ENCODE measurements at places on chromosomes 11 and 22.

GRCh38 chr11:19829109-19829837 lies 116.6 kb downstream of the NAV2 start:
- DNase-seq: no peak

GRCh38 chr11:117009905-117010605 lies 88.2 kb downstream of the SIK3 start:
- DNase-seq: no peak

DNA sequence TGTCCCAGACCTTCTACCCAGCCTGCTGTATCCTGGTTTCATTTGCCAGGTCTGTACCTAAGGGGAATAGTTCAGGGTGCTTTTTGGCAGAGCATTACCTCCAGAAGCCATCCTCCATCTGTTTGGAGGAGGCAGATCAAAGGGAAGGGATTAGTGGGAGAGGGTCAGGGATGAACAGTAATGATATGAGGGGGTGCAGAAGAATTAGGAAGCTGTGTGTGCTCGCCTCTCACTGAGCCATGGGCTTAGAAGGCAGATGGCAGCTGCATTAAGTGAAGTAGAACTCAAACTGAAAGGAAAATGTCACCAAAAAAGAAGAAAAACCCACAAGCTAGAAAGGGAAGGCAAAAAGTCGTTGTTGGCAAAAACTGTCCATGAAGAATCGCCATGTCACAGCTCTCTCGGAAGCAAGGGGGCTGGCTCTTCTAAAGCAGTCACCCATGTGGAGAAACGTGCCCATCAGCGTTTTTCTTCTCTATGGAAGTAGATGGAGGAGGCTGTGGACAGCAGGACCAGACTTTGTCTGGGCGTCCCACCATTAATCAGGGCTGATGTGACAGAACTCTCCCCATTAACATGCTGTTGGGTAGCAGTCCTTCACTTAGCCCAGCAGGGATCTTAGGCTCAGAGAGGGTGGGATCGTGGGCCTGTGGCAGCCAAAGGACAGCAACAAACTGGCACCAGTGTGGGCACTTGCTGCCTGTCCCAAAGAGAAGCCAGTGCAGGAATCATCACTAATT lies 46.8 kb downstream of the CEP164 start:
- DNase-seq: no peak

GRCh38 chr11:118544647-118545010 lies 13.6 kb downstream of the TMEM25 start:
- no peak for DNase-seq

GRCh38 chr22:45001653-45002052 lies 8.2 kb downstream of the PHF21B start:
- no peak for DNase-seq

DNA sequence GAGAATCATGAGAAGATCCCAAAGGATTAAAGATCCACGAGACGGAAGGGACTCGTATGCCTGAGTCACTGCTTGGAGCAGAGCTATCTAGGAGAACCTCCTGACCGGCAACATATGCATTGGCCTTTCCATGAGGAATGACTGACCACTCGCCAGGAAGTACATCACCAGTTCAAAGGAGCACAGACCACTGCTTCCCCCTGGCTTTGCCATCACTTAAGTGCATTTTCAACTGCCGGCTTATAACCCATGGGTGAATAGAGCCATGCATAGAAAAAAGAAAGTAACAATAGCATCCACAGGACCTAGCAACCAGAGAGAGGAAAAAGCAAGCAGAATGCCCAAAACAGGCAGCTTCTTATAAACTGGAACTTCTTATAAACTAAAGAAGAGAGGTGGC lies 98.3 kb upstream of the ZC3H12C start:
- no peak for DNase-seq

- no peak for DNase-seq
These were observed 2.1 kb upstream of the CARD10 start for GRCh38 chr22:37521236-37521739.

DNA sequence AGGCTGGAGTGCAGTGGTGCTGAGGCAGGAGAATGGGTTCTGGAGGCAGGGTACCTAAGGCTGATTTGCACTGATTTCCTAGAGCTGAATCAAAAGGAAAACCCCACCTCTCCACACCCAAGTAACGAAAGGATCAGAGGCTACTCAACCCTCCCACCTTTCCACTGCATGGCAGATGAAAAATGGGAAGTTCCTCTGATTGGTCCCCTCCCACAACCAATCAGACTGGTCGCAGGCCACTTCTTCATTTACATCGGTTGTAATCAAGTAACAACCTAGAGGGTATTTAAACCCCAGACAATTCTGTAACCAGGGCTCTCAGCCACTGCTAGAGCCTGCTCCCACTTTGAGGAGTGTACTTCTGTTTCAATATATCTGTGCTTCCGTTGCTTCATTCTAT lies 18.6 kb upstream of the PARVB start:
- no peak for DNase-seq

GRCh38 chr11:10973416-10973815 lies 115.6 kb upstream of the ZBED5 start:
- DNase-seq: no peak

GRCh38 chr11:100316952-100317351 lies 370.1 kb upstream of the ARHGAP42 start:
- DNase-seq: no peak

DNA sequence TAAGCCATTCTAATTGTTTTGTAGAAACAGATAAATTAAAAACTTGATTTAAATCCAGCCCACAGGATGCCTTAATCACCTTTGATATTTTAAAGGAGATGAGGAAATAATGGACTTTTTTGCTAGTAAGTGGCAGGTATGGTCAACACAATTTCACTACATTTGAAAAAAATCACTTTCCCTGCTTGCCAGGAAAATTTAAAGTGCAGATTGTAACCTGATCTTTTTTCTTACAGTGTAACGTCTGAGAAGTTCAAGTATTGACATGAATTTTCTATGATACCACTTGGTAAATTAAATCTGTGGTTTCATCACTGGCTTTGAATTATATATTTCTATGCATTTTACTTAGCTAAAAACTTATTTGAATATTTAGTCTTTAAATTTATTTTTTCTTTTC lies 65.3 kb downstream of the ARHGEF12 start:
- DNase-seq: no peak

- no peak for DNase-seq
These were observed 69.2 kb upstream of the OR9G4 start for GRCh38 chr11:56817661-56818060.

DNA sequence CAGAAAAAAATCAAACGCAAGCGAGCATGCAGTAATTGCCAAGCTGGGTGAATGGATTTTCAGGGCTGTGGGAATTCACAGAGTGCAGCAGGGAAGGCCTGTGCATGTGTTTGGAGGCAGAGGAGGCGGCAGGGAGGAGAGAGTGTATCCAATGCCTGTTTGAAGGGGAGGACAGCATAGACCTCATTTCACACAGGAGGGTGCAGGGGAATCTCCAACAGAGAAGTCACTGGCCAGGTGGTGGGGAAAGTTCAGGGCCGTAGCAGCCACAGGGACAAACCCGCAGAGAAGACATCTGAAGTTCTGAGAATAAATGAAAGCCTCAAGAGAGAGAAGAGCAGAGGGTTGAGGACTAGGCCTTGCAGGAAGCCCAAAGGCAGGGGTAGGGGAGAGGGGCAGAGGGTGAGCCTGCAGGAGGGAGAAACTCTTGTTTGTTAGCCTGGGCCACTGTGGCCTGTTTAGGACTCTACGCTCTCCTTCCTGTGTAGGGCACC lies 19.2 kb upstream of the KDM2A start:
- DNase-seq: no peak

DNA sequence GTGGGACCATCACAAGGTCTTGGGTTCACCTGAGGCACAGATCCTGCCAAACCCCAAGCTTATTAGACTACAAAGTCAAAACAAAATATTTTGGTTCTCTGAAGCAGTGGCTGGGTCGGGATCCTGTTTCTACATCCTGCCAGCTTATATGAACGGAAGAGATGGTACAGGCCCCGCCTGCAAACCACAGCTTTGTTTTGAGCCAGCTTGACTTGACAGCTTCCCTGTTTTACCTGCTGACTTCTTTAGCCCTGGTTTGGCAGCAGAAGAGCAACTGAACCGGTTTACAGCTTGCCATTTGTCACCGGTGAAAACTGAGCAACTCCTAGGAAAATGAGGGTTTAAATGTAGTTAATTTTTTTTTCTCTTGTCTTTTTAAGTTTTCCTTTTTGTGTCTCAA lies 11.4 kb downstream of the PACS1 start:
- DNase-seq: peak; percentile 53

DNA sequence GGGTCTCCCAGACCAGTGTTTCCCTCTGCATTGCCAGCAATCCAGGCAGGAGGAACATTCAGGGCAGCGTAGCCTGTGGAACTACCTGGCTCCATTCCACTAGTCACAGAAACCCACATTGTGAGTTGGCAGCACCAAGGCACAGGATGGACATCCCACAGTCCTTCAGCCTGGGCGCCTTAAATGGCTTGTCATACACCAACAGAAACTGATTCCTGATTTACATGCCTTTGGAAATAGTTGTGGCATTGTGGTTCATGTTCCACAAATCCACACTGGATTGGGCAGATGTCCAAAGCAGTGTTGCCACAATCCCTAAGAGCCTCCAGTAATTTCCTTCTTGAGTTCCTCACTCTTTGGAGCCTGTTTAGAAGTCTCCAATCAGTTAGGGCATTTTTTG lies 225.6 kb downstream of the BLID start:
- no peak for DNase-seq

GRCh38 chr22:43310798-43311197 lies 32.4 kb downstream of the SCUBE1 start:
- DNase-seq: no peak

DNA sequence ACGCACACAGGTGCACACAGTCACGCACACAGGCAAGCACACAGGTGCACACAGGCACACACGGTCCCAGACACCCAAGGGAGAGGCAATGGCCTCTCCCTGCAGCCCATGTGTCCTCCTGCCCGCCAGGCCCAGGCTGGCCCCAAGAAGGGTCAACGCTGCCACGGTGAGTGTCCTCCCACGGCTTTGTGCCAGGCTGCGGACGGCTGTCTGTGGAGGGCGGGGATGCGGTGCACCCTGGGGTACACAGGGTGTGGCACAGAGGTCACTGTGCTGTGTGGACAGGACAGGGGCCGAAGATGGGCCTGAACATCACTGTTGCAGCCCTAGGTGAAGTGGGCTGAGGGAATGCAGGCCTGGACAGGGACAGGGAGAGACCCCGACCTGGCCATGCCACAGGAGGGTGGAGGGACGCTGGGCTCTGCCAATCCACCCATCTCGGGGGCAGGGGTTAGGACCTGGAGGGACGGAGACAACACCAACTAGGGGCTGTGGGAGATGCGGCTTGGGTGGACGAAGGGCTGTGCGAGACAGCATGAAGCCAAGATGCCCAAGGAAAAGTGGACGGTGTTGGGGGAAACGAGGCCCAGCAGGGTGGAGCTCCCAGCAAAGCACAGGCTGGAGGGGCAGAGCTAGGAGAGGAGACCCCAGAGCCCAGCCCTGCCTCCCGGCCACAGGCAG lies 523.8 kb downstream of the BRD1 start:
- DNase-seq: no peak

GRCh38 chr22:48889209-48889830 lies 938.4 kb downstream of the BRD1 start:
- no peak for DNase-seq

- DNase-seq: no peak
These were observed 382 bp downstream of the C11orf54 start for GRCh38 chr11:93741882-93742226.

GRCh38 chr22:27857443-27857842 lies 55.9 kb upstream of the MN1 start:
- no peak for DNase-seq

- DNase-seq: no peak
These were observed 356.3 kb upstream of the NARS2 start for GRCh38 chr11:78930810-78931523.

DNA sequence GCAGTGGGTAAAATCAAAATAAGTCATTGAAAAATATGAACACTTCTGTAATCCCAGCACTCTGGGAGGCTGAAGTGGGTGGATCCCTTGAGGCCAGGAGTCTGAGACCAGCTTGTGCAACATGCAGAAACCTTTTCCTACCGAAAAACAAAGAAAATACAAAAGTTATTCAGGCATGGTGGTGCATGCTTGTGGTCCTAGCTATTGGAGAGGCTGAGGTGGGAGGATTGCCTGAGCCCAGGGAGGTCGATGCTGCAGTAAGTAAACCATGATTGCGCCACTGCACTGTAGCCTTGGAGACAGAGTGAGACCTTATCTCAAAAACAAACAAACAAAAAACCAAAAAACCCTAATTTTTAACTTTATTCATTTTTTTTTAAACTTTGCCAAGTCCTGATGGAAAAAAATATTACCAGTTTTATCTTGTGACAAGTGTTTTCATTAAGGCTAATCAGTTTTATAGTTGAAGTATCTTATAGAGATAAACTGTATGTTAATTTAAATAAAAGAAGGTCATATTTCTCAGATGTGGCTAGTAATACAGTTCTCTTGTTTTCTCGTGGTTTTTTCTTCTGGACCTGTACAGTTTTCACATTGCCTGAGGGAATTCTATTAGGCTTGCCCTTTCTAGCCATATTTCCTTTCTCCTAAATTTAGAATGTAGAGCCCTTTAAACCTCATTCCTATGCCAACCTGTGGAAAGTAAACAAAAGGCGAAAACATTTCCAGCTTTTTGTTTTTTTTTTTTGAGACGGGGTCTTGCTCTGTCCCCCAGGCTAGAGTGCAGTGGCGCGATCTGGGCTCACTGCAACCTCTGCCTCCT lies 9.4 kb downstream of the HIPK3 start:
- DNase-seq: no peak

DNA sequence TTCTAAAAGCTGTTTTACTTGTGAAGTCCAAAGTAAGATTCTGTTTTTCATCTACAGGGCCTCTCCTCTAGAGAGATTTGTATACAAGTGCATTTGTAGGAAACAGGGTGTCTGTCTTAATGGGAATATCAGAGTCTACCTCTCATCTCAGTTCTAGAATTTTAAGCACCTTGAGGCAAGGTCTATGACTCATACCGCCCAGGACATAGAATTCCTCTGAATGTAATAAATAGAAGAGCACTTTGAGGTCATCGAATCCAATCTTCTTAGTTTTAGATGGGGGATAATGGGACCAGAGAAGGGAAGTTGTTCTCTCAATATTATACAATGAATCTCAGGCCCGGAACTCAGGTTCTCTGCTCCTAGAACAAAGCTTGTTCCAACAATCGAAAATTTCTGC lies 101.8 kb upstream of the TIMP3 start:
- DNase-seq: no peak

GRCh38 chr11:121795174-121795573 lies 320.8 kb downstream of the BLID start:
- DNase-seq: no peak

GRCh38 chr22:23098230-23098705 lies 27.9 kb downstream of the GNAZ start:
- DNase-seq: no peak

All from activated naive CD4-positive, alpha-beta T cell treated with anti-CD3 and anti-CD28 coated beads, Interleukin-2, amount 50 U/mL, for 16 hours (primary cell).